Tibial nerve (tissue), 4 donors: ENCODE measurements at places on chromosomes 5 and 9. TPM values are rescaled to one million over a fixed set of nuclear protein-coding genes. Genes with fewer than 3 reads are reported as not detected.

GRCh38 chr9:131590449-131590848 is 45.1 kb downstream of the PRRT1B start:
- no peak for DNase-seq

DNA sequence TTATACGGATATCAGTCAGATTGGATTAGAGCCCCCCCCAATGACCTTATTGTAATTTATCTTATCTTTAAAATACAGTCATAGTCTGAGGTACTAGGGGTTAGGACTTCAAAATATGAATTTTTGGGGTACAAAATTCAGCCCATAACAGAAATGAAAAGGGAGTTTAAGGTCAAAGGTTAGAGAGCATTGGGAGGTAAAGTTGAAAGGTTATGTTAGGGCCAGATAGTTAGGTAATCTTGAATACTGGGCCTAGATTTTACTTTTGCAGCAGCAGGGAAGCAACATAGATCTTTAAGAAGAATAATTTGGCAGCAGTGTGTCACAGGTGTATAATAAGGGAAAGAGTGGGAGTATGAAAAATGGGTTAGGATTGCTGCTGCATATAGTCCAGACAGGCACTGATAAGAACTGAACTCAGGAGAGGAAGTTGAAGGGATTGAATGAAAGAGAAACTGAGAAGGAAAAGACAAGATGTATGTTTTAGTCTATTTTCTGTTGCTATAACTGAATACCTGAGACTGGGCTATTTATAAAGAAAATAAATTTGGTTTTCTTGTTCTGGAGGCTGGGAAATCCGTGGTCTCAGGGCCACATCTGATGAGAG is 10.7 kb upstream of the GCNT4 start:
- DNase-seq, result no peak

- DNase-seq, result no peak
Observed at GRCh38 chr5:58838729-58839128, 255.9 kb downstream of the RAB3C start.

DNA sequence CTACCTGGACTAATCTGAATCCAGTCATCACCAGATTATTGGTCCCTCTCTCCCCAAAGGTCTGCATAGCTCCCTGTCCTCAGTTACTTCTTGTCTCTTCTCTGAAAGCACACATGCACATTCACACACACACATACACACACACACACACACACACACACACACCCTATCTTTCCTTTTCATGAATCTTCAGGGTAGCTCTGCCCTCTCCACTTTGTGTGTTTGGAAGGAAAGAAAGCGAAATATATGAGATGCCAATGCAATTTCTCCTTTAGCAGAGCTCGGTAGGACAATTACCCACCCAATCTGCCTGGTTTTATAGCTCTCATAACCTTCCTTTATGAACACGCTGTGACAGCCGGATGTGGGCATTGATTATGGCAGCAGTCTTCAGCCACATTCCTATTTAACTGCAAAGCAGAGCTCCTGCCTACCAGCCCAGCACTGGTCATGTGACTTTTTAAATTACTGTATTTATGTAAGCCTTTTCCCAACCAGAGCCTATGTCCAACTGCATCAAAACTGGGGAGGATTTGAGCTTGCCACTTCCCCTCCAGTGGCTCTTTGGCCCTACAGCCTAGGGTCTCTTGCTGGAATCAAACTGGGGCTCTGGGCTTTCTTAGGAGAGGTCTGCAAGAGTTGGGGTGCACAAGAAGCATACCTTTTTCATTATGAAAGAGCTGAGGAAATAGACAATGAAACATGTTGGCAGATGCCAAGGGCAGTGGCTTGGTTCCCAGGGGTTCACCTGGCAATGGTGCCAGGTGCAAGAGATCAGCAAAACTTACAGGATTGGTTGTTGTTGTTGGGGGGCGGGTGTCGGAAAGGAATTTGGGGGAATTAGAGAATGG is 20.8 kb upstream of the MATR3 start:
- no peak for DNase-seq

Gene SPINK5
- 0.90 TPM for total RNA-seq

Gene SPINK13
- not detected for total RNA-seq

GRCh38 chr5:53733853-53734252 is 173.4 kb downstream of the NDUFS4 start:
- no peak for DNase-seq

DNA sequence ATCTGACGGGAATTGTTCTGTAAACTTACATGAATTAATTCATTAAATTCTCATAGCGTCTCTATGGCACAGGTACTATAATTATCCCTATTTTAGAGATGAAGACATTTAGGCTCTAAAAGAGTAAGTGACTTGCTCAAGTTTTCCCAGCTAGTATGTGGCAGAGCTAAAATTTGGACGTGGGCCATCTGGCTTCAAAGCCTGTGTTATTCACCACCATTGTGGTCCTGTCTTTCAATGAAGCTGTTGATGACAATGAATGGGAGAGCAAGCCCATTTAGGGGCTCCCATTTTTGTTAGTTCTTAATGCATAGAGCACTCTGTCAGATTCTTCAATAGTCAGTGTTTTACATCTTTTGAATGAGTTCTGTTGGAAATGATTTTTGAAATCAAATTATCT is 236.0 kb upstream of the CD180 start:
- no peak for DNase-seq
